ENCODE measurements at places on chromosomes 16 and 17.

- no peak for DNase-seq
Observed at GRCh38 chr16:74183601-74184360, 112.8 kb upstream of the PSMD7 start.

DNA sequence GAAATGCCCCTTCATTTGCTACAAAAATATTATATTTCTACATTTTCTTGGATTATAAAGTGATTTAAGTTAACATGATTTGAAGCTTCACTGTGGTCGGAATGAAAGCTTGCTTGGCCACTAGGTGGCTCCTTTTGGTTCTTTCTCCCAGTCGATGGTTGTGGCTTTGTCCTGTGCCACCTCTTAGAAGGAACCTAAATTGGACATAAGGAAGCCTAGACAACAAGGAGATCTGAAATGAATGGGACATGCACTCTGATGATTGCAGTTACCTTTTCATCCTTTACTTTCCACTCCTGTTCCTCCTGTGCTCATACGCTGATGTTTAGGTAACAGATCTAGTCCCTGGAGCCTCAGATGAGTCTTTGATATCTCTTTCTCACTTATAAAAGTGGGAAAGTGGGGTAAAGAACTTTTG lies 39.2 kb downstream of the FTO start:
- no peak for DNase-seq

DNA sequence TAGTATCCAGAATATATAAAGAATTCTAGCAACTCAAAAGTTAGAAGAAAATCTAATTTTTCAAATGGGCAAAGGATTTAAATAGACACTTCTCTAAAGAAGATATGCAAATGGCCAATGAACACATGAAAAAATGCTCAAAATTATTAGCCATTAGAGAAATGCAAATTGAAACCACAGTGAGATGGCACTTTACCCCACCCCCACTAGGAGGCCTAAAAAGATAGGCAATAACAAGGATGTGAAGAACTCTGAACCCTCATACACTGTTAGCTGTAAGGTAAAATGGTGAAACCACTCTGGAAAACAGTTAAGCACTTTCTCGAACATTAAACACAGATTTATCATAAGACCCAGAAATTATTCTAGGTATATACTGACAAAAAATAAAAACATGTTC lies 71.4 kb upstream of the IRX6 start:
- no peak for DNase-seq

DNA sequence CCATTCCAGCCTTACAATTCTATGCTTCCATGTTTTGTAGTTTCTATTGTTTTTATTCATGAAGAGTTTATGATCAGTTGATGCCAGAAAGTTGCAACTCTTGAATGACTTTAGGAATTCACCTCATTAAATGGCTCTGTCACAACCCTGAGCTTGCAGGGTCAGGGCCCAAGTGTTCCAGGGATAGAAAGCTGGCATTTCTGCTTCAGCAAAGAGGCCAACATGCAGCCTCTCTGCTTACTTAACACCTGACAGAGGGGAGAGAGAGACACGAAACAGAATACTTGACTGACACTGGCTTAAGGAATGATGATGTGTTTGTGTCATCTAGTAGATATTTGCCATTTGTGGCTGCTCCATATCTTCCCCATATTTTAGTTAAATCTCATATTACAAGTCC lies 328.1 kb downstream of the CA10 start:
- DNase-seq = no peak

DNA sequence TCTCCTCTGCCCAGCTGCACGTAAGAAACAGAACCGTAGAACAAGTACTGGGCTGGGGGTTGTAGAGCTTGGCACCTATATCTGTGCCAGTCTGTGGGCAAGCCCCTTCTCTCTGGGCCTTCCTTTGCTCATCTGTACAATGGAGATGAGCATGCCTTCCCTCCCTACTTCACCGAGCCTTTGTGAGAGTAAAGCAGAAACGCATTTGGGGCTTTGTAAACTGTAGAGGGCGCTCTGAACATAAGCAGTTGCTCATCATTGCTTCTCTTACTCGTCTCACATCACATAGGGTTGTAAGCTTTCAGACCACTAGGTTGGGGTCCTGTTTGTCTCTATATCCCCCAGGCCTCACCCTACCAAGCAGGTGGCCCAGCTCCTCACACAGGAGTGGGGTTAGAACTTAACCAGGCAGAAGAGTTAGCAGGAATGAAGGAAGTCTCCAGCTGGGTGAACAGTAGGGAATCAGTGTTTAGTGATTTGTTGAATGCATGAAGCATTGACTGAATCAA lies 15.1 kb downstream of the SAMD14 start:
- no peak for DNase-seq

DNA sequence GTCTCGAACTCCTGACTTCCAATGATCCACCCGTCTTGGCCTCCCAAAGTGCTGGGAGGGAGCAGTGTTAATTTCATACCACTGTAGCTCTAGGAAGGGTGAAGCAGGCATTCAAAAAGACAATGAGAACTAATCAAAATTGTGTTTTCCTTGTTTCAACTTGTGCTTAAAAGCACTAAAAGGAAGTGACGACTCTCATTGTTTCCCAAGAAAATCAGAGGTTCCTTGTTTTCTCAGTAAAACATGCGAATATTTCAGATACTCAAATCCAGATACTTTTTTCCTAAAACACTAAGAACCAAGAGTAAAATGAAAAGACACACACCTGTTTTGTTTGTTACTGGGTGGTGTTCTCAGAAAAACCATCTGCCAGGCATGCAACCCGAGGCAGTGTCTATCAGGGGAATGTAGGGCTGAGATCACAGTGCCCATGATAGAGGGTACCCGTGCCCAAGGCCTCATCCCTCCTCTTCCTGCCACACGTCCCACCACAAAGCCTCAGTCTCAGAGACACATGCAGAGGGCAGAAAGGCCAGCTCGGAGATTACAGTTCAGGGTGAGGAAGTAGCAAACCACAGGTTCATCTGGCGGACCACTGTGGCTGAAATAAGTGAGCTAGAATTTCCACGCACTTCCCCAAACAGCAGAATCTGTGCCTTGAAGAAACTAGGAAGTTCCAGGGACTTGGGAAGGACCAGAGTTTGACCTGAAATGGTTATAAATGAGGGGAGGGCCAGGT lies 33.7 kb downstream of the GINS3 start:
- DNase-seq = no peak

GRCh38 chr17:80477647-80478478 lies 1.5 kb upstream of the NPTX1 start:
- DNase-seq = no peak

DNA sequence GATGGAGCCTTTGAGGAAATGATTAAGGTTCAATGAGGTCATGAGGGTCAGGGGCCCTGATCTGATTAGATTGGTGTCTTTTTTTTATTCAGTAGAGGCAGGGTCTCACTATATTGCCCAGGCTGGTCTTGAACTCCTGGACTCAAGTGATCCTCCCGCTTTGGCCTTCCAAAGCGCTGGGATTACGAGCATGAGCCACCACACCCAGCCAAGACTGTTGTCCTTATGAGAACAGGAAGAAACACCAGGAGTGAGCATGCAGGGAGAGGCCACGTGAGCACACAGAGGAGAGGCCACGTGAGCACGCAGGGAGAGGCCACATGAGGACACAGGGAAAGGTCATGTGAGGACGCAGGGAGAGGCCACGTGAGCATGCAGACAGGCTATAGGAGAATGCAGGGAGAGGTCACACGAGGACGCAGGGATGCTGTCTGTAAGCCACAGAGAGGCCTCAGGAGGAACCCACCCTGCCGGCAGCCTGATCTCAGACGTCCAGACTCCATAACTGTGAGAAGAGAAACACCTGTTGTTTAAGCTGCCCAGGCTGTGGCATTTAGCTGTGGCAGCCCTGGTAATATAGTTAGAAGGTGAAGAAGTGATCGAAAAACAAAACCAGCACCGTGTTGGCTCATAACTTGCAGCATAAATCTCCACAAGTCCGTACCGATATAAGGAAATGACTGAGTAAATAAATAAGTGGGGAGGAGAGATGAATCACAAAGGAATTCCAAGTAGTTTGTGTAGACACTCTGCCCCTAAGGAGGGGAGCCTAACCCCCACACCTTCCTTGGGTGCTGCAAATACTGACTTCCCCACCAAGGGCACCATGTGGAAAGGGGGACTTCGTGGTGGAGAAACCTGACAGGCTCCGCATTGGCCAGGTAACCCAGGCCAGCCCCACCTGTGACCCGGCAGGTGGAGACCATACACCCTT lies 14.6 kb upstream of the CSNK1D start:
- DNase-seq = peak; percentile 55

DNA sequence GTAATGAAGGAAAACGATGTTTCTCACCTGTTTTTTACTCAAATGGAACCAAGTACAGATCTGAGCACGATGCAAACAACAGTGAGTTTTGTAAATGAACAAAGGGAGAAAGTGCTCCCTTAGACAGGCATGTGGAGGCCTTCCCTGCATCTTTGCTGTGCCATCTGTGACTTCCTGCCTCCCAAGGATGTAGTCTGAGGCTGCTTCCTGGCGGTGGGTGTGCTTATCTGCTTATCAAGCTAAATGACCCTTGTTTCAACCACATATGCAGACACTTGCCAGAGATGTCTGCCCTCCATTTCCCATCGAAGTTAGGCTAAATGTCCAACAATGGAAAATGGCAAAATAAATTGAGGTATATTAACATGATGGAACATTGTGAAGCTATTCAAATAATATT lies 34.6 kb downstream of the RGS9 start:
- DNase-seq = no peak

- DNase-seq = peak; percentile 72
Observed at GRCh38 chr17:68794636-68795434, 160.4 kb downstream of the ABCA8 start.

- DNase-seq = no peak
Observed at GRCh38 chr16:8869212-8869987, 594 bp upstream of the CARHSP1 start.

- no peak for DNase-seq
Observed at GRCh38 chr16:84643180-84643583, 5.1 kb upstream of the KLHL36 start.

DNA sequence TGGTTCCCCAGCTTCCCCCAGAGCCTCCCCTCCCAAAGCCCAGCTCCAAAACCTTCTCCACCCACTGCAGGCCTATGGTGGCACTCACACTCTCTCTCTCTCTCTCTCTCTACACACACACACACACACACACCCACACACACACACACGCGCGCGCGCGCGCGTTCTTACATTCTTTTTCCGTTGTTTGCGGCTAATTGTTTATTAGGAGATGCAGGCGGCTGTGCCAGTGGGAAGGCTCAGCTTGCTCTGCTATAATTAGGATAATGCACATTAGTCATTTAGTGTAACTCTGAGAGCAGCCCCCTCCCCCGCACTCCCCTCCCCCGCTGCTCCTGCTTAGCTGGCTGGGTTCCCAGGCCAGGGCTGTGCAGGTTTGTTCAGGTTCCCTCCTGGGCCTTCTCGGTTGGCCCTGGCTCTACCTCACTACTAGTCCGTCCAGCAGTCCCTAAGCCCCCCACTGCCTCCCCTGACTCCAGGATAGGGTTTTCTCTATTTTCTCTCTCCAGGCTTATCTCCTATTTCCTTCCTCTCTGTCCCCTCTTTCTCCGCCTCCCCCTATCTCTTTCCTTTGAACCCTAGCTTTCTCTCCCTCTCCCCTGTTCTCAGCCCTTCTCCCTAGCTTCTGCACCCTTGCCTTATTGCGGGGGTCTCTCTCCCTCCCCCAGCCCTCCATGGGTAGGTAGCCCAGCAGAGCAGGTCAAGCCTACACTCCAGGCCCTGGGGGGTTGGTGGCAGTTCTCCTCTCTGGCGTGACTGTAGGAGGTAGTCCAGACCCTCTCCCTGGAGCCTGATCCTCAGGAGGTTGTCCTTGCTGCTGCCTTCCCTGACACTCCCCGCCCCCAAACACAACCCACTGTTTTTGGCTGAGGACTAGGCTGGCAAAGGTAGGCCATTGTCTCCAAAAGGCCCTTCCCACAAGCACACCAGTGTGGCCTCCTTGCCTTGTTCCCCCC lies 34.0 kb downstream of the TMEM132E start:
- peak; percentile 25 for DNase-seq

DNA sequence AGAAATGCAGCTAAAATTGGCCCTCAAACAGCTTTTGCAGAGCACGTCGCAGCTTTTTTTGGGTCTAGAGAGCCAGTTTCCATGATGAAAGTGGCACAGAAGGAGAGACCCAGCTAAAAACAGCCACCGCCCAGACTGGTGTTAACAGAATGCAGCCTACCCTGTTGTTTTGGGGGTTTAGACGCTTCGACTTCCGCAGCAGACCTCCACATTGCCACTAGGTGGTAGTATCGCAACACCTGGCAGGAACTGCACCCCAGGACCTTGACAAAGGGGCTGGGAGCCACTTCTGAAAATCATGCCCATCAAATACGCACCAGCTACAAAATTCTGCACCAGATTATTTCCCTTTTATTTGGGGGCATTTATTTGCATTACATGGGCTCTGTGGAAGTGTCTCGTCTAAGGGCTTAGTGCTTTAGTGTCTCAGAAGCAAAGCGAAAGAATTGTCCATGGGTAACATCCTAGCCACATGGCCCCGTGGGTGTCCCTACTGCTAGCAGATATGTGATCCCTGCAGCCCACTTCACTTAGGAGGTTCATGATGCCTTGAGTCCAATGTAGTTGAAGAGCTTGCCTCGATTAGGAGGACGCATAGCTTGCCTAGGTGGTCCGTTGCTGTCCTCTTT lies 167.1 kb downstream of the HAPSTR1 start:
- DNase-seq = peak; percentile 39

DNA sequence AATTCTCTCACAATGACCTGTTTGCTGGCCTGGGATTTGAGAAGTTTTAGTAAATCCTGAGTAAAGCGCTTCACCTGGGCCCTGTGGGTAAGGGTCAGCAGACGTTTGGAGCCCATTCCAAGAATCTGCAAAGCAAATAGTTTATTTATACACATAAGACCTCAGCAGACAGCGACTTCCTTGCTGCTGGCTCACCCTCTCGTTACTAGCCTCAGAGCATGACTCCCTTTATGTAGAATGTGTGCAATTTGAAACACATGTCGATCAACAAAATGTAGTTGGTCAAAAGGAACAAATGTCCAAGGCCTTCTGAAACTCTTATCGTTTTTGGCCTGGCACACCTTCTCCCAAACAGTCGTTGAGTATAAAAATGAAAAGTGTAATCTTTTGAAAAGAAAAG lies 31.3 kb downstream of the MARF1 start:
- DNase-seq = no peak

DNA sequence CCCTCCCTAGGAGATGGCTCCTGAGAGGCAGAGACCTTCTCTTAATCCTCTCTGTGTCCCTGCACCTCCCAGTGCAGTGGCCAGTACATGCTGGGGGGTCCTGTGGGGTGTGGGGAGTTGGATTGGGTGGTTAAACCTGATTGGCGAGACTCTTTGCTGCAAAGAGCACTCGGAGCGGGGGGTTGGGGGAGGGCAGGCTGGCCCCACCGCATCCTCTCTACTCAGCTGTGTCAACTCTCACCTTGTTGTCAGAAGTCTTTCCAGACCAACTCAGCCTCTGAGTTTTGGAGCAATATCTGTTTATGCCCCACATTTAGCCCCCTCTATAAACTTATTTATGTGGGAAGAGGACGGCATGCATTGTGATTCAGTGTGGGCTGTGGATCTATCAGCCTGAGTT lies 40.0 kb downstream of the SMARCE1 start:
- DNase-seq = no peak
